Fibroblast of villous mesenchyme (primary cell): ENCODE measurements at places on chromosomes 6 and 20. TPM values are rescaled to one million over a fixed set of nuclear protein-coding genes. Genes with fewer than 3 reads are reported as not detected.

DNA sequence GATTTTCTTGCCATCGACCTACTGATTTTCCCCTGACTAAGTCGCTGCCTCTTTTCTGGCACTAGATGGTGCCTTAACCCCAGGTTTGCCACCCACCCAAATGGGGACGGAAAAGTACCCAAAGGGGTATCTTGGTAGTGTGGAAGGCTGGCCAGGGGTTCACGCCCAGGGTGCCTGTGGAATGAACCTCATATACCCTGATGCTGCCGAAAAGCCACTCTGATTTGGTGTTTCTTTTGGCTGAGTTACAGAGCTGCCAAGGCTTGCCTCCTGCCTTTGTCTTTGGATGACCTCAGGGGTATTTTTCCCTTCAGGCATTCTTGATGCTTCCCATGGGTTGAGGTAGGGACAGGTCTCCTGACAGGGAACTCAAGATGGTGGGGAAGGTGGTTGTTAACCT lies 78.1 kb downstream of the MAP3K7 start:
- DNase-seq: no peak

- no peak for DNase-seq
These were observed 294.1 kb downstream of the TFAP2B start for GRCh38 chr6:51112731-51113130.

DNA sequence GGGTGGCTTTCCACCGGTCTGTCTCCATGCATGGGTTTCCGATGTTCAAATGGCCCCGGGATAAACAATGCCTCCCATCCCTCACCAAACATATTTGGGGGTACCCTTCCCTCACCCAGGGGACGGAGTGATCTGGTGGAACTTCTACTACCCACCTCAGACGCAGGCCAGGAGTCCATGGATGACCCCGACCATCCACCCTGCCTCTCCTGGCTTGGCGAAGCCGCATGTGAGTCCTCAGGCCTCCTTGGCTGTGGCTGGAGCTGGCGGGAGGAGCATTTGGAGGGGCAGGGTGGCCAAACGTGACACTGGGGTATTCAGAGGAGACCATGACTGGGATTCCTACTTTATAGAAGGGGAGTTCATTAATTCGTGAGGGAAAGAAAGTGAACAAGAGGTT lies 45.9 kb upstream of the FRMD1 start:
- no peak for DNase-seq

GRCh38 chr6:45126033-45126432 lies 202.1 kb upstream of the RUNX2 start:
- no peak for DNase-seq

DNA sequence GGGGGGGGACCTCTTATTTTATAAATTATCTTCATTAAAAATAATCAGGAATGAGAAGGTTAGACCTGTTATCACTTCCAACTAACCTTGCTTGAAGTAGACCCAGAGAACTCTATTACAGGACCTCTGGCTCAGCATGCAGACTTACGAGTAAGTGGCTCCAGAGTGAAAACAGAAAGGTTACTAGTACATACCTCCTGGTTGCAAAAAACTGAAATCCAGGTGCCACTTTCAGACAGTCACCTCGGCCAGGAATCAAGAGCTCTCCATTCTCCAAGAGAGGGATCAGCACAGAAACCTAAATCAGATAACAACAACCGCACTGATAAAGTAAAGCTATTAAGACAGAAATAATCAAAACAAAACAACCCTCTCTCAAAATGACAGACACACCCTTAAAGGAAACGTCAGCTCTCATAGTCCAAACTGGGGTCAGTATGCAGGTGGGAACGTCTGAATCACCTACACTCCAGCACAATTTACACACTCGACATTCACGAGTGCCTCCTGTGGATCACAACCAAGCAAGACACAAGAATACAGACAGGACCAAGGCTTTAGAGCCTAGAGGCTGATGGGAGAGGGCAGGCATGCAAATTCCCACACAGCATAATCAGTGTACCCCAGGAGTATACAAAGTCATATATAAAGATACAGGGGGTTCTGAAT lies 31.8 kb downstream of the MDN1 start:
- DNase-seq: no peak

GRCh38 chr6:17585766-17586490 lies 14.2 kb upstream of the FAM8A1 start:
- no peak for DNase-seq

GRCh38 chr20:47318027-47318585 lies 38.4 kb downstream of the ZMYND8 start:
- peak; percentile 81 for DNase-seq

DNA sequence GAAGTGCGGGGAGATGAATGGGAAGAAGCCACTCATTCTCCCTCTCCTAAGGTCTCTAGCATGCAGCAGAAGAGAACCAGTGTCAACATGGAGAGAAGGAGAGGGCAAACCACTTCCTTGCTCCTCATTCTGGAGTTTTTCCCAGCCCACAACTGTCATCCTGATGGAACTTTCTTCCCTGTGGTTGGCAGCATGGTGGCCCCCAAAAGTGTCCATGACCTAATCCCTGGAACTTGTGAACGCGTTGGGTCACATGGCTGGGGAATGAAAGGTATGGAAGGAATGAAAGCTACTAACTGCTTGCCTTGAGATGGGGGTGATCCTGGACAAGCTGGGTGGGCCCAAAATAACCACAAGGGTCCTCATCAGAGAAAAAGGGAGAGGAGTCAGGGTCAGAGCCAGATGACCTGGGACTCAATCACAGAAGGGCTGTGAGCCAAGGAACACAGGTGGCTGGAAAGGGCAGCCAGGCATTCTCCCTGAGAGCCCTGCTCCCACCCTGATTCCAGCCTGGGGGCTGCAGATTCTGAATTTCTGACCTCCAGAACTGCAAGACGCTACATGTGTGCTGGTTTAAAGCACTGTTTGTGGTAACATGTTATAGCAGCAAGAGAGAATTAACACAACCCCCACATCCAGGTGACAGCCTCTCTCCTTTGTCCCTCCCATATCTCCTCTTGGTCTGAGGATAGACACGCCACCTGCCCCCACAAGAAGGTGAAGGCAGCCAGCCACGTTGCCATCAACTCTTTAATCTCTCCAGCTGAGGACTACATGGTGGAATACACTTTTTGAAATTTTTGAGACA lies 63.2 kb downstream of the PYGB start:
- peak; percentile 75 for DNase-seq

DNA sequence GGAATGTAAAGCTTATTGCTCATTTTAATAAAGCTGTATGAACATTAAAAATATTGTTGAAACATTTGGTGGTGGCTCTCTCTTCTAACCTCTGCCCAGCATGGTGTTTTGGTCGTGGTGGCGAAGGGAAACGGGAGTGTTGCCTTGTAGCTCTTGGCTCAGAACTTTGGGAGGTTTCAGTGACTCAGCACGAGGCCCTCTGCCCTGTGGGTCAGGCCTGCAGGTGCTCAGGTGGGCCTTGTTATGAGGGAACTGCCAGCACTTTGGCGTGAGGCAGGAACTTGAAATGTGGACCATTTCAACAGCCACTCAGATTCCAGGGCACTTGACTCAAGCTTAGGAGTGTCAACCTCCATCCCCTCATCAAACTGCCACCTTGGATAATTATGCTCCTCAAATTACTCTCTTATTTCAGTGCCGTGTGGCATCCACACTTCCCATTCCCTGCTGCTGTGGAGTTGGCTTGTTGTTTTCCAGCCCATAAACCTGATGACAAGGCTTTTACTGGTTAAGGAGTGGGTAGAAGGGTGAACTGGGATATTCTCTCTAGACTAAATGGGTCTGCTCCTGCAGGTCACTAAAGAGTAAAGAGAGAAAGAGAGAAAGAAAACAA lies 36.3 kb downstream of the PRDM1 start:
- DNase-seq: no peak

DNA sequence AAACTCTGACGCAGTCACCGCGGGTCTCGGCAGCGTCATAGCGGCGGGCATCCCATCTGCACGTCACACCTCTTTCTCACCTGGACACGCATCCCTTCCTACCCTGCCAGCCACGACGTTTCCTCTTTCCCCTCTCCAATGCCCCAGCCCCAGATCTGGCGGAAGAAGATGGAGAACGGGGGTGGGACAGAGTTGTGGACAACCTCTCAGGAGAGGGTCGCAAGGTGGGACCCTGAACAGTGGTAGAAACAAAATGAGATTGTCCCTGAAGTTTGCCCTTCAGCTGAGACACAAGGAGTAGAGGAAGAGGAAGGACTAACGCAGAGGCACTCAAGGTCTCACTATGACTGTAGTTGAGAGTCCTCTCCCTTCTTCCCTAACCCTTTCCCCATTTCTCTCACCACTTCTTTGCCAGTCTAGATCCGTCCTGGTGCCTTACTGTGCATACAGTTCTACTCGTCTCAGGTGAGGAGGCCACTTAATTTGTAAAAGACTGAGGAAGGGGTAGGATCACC lies 562 bp downstream of the TRIM39 start:
- DNase-seq: no peak

GRCh38 chr6:41635365-41635764 lies 2.9 kb upstream of the MDFI start:
- no peak for DNase-seq

- DNase-seq: no peak
These were observed 34.9 kb downstream of the PTPN1 start for GRCh38 chr20:50545126-50545525.

GRCh38 chr6:93827728-93828127 lies 408.4 kb upstream of the EPHA7 start:
- no peak for DNase-seq

DNA sequence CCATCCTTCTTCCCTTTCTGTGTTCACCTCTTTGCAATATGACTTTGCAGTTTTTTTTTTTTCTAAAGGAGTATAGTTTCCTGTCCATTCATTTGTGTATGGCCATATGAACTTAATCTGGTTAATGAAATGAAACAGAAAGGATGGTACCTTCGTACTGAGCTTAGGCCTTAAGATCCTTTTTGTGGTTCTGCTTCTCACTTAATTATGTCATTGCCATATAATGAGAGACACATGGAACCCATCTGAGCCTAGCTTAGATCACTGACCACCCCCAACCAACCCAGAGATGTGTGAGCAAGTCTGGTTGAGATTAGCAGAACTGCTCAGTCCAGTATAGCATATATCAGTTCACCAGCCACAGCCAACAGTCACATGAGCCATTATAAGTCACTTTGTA lies 1179.6 kb downstream of the HACE1 start:
- DNase-seq: no peak

GRCh38 chr6:56642366-56643261 lies at the start of gene DST:
TSS of gene DST (minus strand) at chr6:56642889.
- peak; percentile 95 for DNase-seq

DNA sequence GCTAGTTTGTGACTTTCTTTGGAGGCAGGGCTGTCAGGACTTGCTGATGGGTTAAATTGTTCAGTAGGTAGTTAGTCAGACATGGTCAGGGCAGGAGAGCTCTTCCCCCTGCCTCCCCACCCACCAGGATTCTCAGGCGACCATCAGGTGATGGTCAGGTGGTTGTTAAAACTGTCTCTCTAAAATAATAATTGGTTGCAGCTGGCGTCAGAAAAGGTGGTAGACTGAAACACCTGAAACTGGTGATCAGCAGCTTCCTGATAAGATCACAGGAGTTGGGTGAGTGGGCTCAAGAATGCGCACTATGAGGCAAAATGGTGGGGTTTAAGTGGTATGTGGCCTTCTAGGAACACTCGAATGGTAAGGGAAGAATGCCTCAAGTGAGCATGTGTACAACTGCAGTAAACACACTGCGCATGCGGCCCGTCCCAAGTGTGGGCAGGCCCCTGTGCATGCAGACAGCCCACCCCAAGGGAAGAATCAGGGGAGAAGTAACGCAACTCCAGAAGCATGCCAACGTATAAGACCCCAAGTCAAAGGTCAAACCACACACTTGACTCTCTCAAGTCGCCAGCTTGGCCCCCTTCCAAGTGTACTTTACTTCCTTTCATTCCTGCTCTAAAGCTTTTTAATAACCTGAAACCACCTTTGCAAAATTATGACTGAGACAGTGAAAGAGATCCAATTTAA lies 7.9 kb upstream of the BLCAP start:
- DNase-seq: no peak

DNA sequence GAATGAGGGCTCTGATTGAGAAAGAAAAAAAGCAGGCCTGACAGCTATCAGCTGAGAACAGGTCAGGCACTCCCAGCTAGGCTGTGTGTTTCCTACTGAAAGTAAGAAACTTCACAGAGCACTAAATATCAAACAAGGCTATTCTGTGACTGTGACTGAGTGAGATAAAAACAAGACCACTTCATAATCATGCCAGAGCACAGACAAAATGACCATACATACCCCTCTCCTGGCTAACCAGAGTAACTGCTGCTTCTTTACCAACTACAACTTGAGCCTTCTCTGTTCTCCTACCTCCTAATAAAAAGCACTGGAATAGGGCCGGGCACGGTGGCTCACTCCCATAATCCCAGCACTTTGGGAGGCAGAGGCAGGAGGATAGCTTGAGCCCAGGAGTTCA lies 6.8 kb upstream of the BTN1A1 start:
- DNase-seq: peak; percentile 47

DNA sequence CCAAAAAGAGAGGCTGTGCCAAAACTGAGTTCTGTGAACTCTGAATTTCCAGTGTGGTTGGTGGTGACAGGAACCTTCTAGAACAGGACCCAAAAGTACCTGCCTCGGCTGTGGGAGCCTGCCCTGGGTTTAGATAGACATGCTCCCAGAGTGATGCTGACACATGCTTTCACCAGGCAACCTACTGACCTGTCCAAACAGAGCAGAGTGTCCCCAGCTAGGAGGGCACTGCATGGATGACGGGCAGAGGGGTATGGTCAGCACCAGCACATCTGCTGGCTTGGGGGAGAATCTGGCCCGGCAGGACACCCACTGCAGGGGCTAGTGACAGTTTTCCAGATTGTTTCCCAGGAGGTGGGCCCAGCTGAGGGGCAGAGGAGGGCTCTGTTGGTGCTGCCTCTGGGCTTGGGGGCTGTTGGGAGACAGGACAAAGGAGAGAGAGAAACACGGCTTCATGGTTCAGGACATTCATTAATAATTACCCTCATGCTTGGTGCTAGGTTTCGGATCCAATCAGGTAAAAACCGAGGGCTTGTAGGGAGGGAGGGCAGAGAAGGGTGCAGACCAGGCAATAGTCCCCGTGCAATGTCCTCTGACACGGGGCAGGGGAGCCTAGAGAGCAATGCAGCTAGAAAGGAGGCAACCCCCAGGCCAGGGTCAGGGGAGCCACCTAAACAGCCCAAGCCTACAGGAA lies 15.0 kb downstream of the KCNK5 start:
- DNase-seq: no peak

GRCh38 chr20:47041396-47041899 lies 146.8 kb downstream of the EYA2 start:
- DNase-seq: no peak

- DNase-seq: no peak
These were observed 52.8 kb downstream of the RIPOR2 start for GRCh38 chr6:24882835-24883555.

- no peak for DNase-seq
These were observed 55.7 kb downstream of the FYN start for GRCh38 chr6:111817451-111818120.

GRCh38 chr6:16982807-16983206 lies 119.0 kb upstream of the STMND1 start:
- DNase-seq: no peak

MYO6 gene
- 14.2 and 15.1 TPM in 2 replicates for total RNA-seq

CYP39A1 gene
- 2.6 TPM in 2 replicates for total RNA-seq

SULF2 gene
- 3.5 and 6.1 TPM in 2 replicates for total RNA-seq

MUC22 gene
- total RNA-seq: not detected in 2 replicates

SESN1 gene
- 12.6 and 29.4 TPM in 2 replicates for total RNA-seq
